ENCODE measurements at places on chromosomes 1 and 21. TPM values are rescaled to one million over a fixed set of nuclear protein-coding genes. Genes with fewer than 3 reads are reported as not detected.

ARHGAP30 gene
- 0.07 TPM for total RNA-seq

PTPN14 gene
- total RNA-seq, result 46.0 TPM

IFI6 gene
- 32.0 TPM for total RNA-seq

NBPF4 gene
- not detected for total RNA-seq

CHODL gene
- total RNA-seq, result 0.12 TPM

KRTAP19-3 gene
- not detected for total RNA-seq

MAP1LC3C gene
- total RNA-seq, result 8.0 TPM

MEX3A gene
- 11.2 TPM for total RNA-seq

DNA sequence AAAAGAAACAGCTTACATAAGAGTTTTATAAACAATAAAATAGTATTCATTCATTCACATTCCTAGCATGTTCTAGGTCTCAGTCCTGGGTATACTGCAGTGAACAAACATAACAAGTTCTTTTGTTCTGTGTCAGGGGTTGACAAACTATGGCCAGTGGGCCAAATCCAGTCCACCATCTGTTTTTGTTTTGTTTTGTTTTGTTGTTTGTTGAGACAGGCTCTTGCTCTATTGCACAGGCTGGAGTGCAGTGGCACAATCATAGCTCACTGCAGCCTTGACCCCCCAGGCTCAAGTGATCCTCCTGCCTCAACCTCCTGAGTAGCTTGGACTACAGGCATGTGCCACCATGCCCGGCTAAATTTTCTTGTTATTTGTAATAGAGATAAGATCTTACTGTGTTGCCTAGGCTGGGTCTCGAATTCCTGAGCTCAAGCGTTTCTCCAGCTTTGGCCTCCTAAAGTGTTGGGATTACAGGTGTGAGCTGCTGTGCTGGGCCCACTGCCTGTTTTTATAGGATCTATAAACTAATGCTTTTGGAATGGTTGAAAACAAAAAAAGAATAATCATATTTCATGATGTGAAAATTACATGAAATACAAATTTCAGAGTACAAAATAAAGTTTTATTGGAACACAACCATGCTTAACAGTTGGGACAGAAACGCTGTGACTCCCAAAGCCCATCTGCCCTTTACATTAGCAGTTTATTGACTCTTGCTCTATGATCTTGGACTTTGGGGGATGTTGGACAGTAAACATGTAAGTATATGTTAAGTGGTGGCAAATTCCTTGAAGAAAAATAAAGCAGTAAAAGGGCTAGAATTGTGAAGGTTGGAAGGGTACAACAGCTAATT, 17.9 kb downstream of the CAPZA1 start:
- no peak for DNase-seq

- DNase-seq, result peak; percentile 48
Measured at GRCh38 chr1:225877580-225877979, 4.6 kb downstream of the TMEM63A start.

DNA sequence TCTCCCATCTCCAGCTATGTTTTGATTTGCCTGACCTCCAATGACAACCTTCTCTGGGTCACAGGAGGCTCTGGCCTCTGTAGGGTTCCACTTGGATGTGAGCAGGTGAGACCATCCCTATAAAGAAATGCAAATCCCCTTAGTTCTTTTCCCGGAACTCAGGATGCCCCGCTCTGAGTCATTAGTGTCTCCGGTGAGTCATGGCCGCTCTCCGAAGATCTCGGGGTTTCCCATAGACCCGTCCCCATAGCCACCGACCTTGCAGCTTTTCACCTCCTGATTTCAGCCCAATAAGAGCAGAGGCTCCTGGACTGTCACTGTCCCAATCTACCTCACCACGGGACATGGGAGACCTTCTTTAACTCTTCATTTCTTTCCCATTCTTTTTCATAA, 98.2 kb downstream of the PGBD5 start:
- DNase-seq, result peak; percentile 88

DNA sequence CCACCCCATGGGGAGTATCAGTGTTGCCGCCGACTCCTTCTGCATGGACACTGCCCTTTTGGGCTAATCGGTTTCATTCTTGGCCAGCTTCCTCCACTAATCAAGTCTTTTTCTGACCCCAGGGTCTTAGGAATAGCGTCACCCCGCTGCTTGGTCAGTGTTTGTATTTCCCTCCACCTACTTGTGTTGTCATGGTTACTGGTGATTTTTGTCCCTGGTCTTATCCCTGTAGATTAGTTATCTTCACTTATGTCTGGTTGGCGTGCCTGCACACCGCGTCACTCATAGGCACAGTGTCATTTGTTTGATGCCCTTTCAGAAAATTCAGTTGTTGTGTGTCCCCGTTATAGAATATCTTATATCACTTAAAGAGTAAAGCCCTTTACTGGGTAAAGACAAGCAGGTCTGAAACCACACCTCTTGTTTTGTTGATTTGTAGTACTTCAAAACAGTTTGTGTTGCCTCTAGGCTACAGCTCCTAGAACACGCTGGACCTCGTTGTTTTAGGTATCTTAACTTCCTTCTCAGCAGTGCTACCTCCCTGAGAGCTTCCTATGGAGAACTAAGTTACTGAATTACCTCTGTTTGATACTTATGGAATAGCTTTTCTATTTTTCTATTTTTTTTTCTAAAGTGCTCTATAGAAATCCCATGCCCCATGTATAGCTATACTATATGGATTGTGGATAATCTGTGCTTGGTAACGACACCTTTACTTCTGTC, 868 bp downstream of the PPP1R12B start:
- DNase-seq, result peak; percentile 31

DNA sequence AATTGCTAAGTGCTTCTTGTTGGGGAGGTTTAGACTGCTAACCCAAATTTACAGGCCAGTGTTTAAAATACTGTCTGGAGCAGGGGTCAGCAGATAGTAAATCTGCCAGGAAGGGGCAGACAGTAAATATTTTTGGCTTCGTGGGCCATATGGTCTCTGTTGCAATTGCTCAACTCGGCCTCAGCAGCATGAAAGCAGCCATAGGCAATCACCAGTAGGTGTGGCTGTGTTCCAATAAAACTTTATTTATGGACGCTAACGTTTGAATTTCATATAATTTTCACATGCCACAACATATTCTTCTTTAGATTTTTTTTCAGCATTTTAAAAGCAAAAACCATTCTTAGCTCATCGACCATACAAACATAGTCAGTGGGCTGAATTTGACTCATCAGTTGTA, 172.7 kb downstream of the BRINP2 start:
- no peak for DNase-seq

GRCh38 chr1:119147661-119148090, 7.2 kb upstream of the WARS2 start:
- no peak for DNase-seq

- DNase-seq, result no peak
Measured at GRCh38 chr1:119883826-119884225, 12.5 kb downstream of the ADAM30 start.

DNA sequence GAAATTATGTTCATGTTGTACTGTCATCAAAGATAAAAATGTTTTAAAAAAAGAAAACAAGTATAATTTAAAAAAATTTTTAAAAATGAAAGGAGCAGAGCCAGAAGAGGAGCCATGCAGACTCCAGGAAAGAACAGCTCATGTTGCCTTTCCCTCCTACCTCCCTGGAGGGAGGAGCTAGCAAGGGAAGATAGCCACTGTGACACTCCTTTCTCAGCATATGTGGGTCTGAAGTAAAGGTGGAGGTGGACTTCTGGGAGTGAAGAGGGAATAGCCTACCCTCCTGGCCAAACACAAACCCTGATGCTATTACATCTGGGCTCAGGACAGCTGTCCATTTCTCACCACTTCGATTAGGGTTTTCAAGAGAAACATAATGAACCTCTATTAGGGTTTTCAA, 54.2 kb downstream of the SLC2A1 start:
- no peak for DNase-seq

GRCh38 chr1:915295-916172, 8.2 kb upstream of the SAMD11 start:
- no peak for DNase-seq

DNA sequence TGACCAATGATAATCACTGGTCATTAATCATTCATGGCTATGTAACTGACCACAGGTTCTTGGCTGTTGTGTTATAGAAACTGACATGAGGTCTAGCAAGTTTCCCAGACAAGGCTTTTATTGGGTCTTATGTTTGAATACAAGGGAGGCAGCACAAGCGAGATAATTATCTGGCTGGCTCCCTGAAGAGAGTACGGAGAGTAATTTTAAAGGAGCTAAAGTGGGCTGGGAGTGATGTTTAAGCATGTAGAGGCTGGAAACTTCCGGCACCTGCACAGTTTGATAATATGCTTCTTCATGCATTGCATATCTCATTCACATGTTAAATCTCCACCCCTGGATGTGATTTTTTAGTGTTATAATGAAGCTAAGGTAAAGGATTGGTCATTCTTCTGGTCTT, 116.2 kb upstream of the KCNK1 start:
- no peak for DNase-seq

DNA sequence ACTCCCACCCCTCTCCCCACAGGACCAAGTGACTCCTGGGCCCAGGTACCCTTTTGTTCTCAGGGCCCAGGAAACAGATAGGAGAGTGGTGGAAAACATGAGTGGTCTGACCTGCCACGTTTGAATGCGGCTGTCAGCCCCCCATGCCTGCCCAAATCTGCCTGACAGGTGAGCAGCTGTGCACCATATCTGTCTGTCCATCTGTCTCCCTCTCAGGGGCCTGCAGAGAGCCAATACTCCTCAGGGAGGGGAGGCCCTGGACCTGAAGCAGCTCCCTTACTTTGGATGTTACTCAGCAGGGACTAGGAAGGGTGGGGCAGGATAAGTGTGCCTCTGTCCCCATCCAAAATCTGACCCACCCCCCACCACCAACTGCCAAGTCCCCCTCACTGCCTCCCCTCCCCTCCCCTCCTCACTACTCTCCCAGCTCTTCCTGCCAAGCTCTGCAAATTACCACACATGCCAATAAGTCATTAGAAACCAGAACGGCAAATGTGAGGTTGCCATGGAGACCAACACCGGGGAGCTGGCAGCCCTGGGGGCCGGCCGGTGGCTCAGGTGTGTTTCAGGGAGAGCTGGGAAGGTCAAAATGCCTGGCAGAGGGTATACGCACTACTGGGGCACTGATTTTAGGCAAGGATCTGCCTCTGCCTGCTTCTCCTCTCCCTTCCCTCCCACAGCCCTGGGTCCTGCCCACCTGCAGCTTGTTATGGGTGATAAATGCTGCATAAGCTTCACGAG, 11.5 kb downstream of the LRRN2 start:
- DNase-seq, result no peak

GRCh38 chr1:41242342-41243078, 404 bp upstream of the SCMH1 start:
- no peak for DNase-seq

- DNase-seq, result peak; percentile 67
Measured at GRCh38 chr1:153217212-153217611, at the start of gene PRR9. Gene PRR9 (plus strand): TSS chr1:153217584. CDS start chr1:153218145, 561 bp downstream.

GRCh38 chr1:225890346-225891228, 1.6 kb upstream of the LEFTY1 start:
- no peak for DNase-seq

DNA sequence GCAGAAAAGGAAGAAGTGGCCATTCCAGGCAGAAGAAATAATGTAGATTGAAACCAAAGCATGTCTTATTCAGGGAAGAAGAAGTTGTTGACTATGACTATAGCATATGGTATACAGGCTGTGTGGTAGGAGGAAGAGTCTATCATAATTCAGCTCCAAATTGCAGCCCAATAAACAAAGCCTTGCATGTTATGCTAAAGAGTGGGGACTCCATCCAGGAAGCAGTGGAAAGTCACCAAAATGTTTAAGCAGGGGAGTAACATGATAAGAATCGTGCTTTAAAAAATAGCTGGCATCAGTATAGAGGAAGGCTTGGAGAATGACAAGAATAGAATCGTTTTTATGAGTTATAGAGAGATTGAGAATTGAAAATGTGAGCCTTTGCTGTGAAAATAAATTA, 213.3 kb upstream of the ADGRL2 start:
- DNase-seq, result no peak

DNA sequence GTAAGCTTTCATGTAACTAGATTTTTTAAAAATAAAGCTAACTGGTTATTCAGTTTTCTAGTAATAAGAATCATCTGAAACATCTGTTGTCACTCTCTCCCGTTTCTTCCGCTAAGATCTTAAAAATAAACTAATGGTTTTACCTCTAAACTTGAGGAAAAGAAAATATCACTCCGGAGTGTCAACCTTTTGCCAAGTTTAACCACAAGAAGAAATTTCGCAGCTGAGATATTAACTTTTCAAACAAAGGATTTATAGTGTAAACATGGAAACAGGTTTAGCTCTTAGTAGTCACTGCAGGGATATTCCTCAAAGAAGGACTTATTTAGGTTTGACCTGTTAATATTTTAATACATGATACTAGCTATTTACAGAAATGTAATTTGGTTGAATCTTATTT, 954.9 kb downstream of the ADGRL2 start:
- peak; percentile 0 for DNase-seq

DNA sequence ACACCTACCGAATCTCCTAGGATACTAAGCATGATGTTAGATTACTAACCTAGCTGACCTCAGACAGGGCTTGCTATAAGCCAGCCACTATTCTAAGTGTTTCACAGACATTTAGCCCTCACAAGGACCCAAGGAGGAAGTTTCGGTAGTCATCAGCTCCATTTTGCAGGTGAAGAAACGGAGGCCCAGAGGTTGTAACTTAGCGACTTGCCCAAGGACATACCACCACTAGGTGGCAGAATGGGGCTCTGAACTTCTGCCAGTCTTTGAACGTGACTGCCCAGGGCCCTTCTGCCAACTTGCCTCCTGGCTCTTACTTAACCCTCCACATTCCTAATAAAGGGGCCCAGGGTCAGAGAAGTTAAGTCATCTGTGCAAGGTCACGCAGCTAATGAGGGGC, 283.5 kb downstream of the C1orf94 start:
- DNase-seq, result peak; percentile 8

DNA sequence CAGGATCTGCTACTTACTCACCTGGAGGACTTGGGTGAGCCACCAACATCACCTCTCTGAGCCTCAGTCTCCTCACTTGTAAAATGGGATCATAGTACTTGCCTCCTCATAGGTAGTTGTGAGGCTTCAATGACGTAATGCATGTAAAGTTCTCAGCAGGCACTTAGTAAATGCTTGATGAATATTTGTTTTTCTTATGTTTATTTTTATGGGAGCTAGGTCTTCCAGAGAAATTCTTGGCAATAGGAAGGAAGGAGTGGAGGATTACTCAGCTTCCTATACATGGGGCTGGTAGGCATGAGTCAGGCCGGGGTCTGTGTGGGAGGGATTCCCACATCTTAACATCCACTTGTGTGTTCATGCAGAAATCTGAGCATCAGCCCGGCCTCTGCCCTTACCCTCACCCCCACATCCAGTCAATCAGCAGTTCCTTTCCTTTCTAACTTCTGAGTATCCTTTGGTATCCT, 95.4 kb upstream of the USP24 start:
- DNase-seq, result peak; percentile 96

- no peak for DNase-seq
Measured at GRCh38 chr1:42952303-42953001, 6.2 kb downstream of the SLC2A1 start.
